Stimulated activated CD8-positive, alpha-beta memory T cell treated with anti-CD3 and anti-CD28 coated beads, Interleukin-15, amount 100 ng/mL, for 4 hours (primary cell): ENCODE measurements at places on chromosomes 12 and 14.

- DNase-seq, result no peak
These were observed 26.7 kb upstream of the LRTM2 start for GRCh38 chr12:1793426-1794210.

GRCh38 chr14:99876406-99876805 is 83.2 kb downstream of the EML1 start:
- DNase-seq, result no peak

- no peak for DNase-seq
These were observed 720.4 kb downstream of the RERGL start for GRCh38 chr12:17369556-17369955.

- no peak for DNase-seq
These were observed 39.5 kb downstream of the GPR65 start for GRCh38 chr14:88044444-88044758.

DNA sequence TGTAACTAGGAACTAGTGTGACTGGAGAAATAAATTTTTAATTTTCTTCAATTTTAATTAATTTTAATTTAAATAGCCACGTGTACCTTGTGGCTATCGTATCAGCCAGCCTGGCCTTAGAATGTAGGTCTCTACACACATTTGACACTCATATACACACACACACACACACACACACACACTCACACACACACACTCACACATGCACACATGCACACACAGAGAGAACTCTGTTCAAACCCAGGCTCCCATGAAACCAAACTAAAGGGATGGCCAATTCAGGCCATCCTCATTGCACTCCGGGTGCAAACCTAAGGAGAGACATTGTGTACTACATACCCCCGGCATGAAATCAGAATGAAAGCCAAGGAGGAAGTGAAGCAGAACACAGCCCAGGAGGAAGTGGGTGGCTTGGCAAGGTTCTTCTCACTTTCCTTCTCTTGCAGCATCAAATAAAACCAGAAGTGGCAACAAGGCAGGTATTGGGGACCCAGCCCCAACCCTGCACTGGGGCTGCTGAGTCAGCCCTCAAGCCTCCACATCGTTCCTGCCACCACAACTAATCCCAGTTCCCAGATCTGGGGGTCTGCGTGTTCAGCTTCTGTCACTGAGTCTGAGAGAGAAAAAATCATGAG is 26.2 kb upstream of the CHPT1 start:
- no peak for DNase-seq

DNA sequence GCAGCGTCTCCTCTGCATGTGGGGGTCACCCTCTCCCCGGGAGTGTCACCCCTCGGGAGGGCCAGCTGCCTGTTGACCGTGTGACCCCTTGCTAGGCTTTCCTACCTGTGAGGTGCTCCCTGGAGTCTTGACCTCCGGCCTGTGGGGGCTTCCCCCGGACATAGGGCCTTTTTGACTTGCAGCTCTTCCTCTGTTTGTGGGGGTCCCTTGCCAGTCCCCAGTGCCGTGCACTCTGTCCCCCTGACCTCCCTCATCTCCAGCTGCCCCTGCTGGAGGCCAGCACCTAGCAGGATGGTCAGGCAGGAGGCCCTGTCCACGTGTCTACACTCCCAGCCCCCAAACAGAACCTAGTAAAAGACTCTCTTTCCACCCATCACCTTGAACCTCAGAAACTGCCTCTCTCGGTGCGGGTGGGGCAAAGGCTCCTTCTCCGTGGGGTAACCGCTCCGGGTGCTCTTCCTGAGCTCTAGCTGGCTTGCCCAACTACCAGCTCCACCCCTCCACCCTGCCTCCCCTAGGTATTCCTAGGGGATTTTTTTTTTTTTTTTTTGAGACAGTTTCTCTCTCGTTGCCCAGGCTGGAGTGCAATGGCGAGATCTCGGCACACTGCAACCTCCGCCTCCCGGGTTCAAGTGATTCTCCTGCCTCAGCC is 810 bp downstream of the AACS start:
- DNase-seq, result no peak

DNA sequence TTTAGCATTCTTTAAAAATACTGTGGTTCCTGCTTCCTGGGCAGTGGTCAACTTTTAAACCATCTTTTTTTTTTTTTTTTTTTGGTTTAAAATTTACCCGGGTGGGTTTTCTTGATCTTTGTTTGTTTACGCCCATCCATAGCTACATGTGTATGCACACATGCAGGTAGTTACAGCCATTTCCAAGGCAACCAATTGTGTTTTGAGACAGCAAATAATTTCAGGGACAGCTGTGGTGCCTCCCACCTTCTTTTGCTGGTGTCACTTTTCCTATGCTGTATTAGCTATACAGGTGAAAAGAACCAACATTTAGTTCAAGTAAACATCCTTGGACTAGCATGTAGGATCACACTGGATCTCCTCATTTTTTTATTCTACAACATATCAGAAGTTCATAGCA is 52.0 kb upstream of the PSMA6 start:
- DNase-seq, result no peak

DNA sequence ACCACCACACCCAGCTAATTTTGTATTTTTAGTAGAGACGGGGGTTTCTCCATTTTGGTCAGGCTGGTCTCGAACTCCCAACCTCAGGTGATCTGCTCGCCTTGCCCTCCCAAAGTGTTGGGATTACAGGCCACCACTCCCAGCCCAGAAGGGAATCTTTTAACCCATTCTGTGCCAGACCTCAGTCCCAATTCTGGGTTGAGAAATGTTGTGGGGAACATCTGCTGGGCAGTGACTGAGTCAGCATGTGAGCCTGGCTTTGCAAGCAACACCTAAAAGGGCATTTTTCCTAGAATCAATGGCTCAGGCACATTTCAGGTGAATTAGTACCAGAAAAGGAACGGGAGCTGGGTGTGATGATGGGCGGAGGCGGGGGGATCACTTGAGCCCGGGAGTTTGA is 7.6 kb upstream of the SPATS2 start:
- DNase-seq, result no peak

GRCh38 chr12:43676183-43676813 is 82.3 kb downstream of the PUS7L start:
- no peak for DNase-seq

GRCh38 chr14:50970886-50971781 is 26.9 kb upstream of the PYGL start:
- DNase-seq, result no peak

DNA sequence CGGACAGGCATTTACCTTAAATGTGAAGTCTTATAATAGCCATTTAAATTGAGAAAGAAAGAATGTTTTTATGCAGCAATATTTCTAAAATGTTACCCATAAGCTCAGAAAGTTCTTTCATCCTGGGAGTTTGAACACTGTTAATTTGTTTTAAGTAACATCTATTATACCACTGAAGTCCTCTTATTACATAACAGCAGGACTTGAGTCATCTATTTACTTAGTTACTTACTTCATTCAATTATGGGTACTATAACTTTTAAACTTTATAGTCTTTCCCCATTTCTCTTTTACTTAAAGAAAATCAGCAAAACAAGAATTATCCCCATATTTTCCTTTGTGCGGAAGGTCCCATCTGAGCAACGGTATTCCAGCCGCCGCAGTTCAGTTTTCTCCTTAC is 473.1 kb downstream of the ETNK1 start:
- DNase-seq, result no peak

DNA sequence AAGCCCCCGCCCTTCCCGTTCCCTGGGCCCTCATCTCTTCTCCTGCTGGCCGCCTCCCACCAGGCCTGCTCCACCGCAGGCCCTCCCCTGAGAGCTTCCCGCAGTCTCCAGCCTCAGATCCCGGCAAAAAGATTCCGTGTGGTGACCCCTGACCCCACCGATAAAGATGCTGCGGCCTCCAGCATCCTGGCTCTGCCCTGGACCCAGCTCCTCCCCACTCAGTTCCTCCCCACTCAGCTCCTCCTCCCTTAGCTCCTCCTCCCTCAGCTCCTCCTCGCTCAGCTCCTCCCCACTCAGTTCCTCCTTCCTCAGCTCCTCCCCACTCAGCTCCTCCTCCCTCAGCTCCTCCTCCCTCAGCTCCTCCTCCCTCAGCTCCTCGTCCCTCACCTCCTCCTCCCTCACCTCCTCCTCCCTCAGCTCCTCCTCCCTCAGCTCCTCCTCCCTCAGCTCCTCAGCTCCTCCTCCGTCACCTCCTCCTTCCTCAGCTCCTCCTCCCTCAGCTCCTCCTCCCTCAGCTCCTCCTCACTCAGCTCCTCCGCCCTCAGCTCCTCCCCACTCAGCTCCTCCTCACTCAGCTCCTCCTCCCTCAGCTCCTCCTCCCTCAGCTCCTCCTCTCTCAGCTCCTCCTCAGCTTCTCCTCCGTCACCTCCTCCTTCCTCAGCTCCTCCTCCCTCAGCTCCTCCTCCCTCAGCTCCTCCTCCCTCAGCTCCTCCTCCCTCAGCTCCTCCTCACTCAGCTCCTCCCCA is 17.0 kb downstream of the NOC4L start:
- DNase-seq, result no peak

- no peak for DNase-seq
These were observed 386.7 kb upstream of the CCDC196 start for GRCh38 chr14:66099451-66099850.

DNA sequence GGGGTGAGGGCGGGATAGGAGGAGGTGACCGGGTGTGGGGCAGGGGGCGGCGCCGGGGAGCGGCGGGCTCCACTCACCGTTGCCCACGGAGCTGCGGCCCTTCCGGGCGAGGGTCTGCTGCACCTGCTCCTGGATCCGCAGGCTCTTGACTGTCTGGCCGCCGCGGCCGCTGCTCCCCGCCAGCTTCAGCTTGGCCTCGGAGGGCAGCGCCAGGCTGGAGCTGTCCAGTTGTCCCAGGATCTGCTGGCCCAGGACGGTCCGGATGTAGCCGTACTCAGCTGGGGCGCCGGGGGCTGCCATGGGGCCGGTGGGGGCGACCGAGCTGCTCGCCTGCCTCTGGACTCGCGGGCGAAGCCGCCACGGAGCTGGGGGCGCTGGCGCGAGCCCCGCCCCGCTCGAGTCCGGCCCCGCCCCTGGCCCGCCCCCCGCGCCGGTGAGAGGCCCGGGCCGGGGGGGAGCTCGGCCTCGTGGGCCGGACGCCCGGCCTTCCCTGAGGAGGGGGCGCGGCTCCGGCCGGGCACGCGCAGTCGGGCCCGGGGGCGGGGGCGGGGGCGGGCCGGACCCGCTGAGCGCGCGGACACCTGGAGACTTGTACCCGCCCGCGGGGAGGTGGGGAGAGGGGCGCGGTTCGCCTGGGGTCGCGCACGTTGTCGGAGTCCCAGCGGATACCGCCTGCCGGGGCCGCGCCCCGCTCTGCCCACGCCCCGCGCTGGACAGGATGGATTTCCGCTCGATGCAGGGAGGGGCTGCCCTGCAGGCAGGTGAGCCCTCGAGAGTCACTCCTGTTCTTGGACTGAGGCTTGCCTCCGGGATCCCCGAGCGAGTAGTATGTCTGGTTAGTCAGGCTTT is at the start of gene PKP2:
PKP2 (minus strand) TSS at position 346 of the 849 bp plus-strand sequence; CDS start at position 300, 46 bp downstream.
- DNase-seq, result no peak

GRCh38 chr14:101954501-101954900 is 9.9 kb upstream of the DYNC1H1 start:
- no peak for DNase-seq

- no peak for DNase-seq
These were observed 341.0 kb upstream of the TMPO start for GRCh38 chr12:98174428-98174809.

DNA sequence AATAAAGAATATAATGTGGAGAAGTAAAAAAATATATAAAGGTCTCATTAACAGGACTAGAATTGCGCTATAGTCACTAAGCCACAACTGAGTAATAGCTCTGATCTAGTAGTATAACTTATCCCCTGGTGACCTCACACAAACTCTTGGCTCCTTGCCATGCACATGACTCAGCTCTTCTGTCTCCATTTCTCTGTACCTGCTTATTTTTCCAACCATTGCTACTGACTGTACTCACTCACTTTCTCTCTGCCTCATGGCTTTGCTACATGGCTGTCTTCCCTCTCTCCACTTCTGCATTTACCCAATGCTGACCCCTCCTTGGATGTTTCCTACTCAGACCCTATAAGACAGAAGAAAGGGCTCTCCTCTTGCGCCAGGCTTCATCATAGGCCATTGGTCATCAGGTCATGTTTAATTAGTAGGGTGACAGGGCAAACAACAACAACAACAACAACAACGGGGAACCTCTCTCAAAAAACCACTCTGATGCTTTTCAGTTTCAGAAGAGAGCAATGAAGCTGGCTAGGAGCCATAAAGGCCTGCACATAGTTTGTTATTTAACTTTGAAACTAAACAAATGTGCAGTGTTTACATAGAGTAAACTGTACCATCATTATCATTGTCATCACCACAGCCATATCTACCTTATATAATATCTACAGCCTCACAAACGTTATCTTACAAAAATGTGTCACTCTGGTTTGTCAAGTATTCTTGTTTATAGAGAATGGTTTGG is 25.6 kb upstream of the KRAS start:
- peak; percentile 45 for DNase-seq

- DNase-seq, result peak; percentile 84
These were observed 794 bp downstream of the TUBA1B start for GRCh38 chr12:49130151-49131050.

DNA sequence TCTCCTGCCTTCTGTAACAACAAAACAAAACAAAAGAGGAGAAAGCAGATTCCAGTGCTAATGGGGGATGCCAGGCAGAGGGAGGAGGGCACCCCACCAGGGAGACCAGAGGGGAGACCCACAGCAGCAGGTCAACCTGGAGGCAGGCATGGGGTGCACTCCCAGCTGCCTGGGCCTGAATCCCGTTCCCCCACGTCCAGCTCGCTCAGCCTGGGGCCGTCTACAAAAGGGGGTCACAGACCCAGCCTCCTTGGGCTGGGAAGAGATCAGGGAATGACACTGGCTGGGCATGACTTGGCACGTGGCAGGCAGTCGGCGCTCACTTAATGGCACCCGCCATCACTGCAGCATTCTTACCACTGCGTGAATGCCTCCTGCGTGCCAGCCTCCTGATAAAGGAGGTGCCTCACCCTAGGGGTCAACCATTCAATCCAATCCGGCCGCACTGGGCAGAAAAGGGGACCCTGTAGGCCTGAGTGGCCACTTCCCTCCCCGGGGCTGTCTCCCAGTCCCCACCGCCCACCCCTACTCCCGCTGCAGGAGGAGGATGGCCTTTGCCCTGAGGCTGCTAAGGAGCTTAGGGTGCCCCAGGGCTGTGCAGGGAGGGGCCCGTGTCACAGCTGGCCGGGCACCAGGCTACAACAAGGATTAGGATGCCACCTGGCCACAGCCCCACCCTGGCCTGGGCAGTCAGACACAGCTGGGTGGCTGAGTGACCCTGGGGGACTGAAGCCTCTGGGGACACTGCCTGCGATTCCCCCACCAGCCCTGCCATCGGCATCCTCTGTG is 87.5 kb downstream of the NCOR2 start:
- DNase-seq, result no peak

DNA sequence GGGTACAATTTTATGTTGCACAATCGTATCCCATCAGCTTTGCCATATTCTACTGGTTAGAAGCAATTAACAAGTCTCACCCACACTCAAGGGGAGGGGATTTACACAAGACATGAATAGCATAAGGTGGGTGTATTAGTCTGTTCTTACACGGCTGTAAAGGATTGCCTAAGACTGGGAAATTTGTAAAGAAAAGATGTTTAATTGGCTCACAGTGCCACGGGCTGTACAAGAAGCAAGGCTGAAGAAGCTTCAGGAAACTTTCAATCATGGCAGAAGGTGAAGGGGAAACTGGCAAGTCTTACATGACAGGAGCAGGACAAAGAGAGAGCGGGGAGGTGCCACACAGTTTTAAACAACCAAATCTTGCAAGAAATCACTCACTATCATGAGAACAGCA is 231.8 kb upstream of the AMIGO2 start:
- DNase-seq, result no peak
